Activated CD4-positive, alpha-beta T cell treated with anti-CD3 and anti-CD28 coated beads, Interleukin-2, amount 50 U/mL, for 4 hours (primary cell): ENCODE measurements at places on chromosomes 16 and 17.

DNA sequence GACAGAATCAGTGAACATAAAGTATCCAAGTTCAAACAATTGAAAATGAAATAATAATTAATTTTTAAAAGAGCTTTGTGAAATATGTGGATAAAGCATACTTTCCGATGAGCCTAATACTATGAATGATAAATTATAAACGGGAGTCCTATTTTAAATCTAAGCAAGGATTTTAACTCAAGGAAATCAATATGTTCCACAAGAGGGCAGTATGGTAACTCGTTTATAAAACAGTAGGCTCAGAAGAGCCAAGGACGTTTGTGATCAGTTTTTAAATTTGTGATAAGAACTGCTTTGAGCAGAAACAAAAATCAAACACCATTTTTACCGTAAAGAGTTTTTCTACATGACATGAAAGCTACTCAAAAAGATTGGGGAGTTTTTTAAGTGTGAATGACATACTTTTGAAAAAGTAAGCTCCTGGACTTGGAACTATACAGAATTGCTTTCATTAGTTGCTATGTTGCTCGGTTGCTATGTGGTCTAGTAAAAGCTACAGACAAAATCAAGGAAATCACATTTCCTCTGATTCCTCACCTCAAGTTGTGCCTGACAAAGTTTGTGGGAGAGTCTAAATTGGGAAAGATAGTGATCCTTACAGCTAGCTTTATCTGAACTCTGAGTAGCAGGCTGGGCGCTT is 11.8 kb upstream of the TEKT1 start:
- no peak for DNase-seq

GRCh38 chr17:45393411-45393810 is 39.3 kb downstream of the ARHGAP27 start:
- DNase-seq = no peak

DNA sequence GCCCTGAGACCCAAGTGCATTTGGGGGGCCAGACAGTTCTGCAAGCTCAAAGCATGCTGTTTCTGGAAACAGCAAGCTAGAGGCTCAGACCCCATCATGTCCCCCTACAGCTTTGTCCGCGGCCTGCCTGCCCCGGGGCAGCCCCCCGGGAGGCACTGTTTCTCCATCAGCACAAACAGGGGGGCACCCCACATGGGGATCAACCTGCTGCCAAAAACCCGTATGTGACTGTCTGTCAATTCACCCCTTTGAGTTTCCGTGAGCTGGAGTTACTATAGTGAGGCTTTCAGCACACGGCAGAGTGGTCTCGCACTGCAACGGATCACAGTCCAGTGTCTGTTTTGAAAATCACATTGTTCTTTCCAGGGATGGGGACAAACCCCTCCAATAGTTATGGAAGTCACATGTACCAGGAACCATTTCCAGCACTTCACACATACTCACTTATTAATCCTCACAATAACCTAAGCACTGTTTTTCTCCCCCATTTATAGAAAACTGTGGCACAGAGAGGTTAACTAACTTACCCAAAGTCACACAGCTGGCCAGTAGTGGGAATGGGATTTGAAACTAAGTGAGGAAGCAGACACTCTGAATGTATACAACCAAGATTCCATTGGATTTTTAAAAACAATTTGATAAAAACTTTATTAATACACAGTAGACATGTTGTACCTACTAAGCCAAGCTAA is 269.0 kb downstream of the C16orf95 start:
- no peak for DNase-seq

GRCh38 chr16:51697454-51697853 is 546.4 kb upstream of the SALL1 start:
- no peak for DNase-seq

- DNase-seq = no peak
These were observed 28.0 kb upstream of the UBE2G1 start for GRCh38 chr17:4394208-4395110.
